ENCODE measurements at places on chromosomes 5 and 9. TPM values are rescaled to one million over a fixed set of nuclear protein-coding genes. Genes with fewer than 3 reads are reported as not detected.

ENTPD2 gene
- 4.7 TPM for total RNA-seq

STPG3 gene
- total RNA-seq: not detected

IL13 gene
- total RNA-seq: not detected

DAB2 gene
- total RNA-seq: 7.0 TPM

GPR21 gene
- not detected for total RNA-seq

PHF24 gene
- total RNA-seq: 0.09 TPM

TNFSF15 gene
- 0.11 TPM for total RNA-seq

EFNA5 gene
- total RNA-seq: 16.3 TPM

RLN2 gene
- total RNA-seq: 0.28 TPM

TTC16 gene
- total RNA-seq: 0.05 TPM

CSF1R gene
- 0.31 TPM for total RNA-seq

TRPM6 gene
- total RNA-seq: 1.7 TPM

TNFAIP8 gene
- total RNA-seq: 12.0 TPM

MAST4 gene
- total RNA-seq: 1.7 TPM

SLC25A2 gene
- not detected for total RNA-seq

DNM1 gene
- total RNA-seq: 78.9 TPM

GDA gene
- 0.96 TPM for total RNA-seq

ACER2 gene
- 2.6 TPM for total RNA-seq

SLC27A6 gene
- 0.03 TPM for total RNA-seq

IFNA10 gene
- not detected for total RNA-seq

OBP2B gene
- total RNA-seq: not detected

PCDHB14 gene
- 0.06 TPM for total RNA-seq

DBH gene
- total RNA-seq: not detected

KIF2A gene
- 33.5 TPM for total RNA-seq

MAN2A1 gene
- total RNA-seq: 14.5 TPM

WDR38 gene
- 0.14 TPM for total RNA-seq

IL3 gene
- total RNA-seq: not detected

ADGRV1 gene
- total RNA-seq: 0.50 TPM

FBXO4 gene
- 7.7 TPM for total RNA-seq

PCDHB8 gene
- total RNA-seq: 0.28 TPM

C9orf50 gene
- total RNA-seq: not detected

STING1 gene
- 0.94 TPM for total RNA-seq

SUSD1 gene
- total RNA-seq: 13.4 TPM

ZFR gene
- total RNA-seq: 53.6 TPM

PAEP gene
- 0.25 TPM for total RNA-seq

ARL14EPL gene
- total RNA-seq: 0.11 TPM

IL5 gene
- total RNA-seq: not detected

IFNA21 gene
- total RNA-seq: not detected

TICAM2 gene
- 1.3 TPM for total RNA-seq

PCDHGB7 gene
- 0.03 TPM for total RNA-seq

LEAP2 gene
- 0.65 TPM for total RNA-seq

SLC28A3 gene
- total RNA-seq: 0.01 TPM

RAI14 gene
- 54.2 TPM for total RNA-seq

PRDM12 gene
- 0.32 TPM for total RNA-seq

NIM1K gene
- total RNA-seq: 0.21 TPM

PCDHGA1 gene
- 0.32 TPM for total RNA-seq

ST8SIA4 gene
- 0.29 TPM for total RNA-seq

PTCH1 gene
- 4.0 TPM for total RNA-seq

CHMP5 gene
- total RNA-seq: 71.7 TPM

RELL2 gene
- total RNA-seq: 5.2 TPM

EXD3 gene
- total RNA-seq: 6.5 TPM

TMEM174 gene
- total RNA-seq: not detected

DELE1 gene
- total RNA-seq: 55.7 TPM

NSUN2 gene
- 86.1 TPM for total RNA-seq

FIBCD1 gene
- 25.1 TPM for total RNA-seq

NME5 gene
- not detected for total RNA-seq

SEMA5A gene
- under 0.01 TPM for total RNA-seq
